Ureter (tissue), 1 donor: ENCODE measurements at places on chromosomes 4 and X.

DNA sequence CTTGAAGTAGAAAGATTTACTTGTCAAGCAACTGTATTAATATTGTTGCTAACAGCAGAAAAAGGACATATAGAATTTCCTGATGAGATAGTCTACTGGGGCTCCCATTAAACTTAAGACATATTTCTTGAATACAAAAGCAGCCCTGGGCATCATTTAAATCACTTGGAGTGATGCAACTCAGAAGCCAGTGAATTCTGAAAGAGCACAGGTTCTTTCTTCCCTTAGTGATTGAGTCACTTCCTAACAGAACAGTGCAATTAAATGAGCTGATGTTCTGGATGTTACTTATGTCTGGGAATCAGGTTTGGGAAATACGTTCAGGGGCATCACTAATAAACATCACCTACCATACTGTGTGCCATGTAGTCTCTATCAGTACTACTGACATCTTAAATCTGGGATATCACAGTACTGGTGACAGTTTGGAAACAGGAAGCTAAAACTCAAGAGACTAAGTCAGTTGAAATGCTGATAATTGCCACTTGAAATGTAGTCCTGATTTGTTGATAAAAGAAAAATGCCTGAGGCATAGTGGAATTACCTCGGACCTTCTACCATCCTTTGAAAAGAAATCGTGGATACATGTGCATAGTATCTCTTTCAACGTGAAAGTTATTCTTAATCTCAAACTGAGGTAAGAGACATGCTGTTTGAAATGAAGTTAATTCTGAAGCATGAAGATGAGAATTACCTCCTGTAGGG is 249.2 kb upstream of the GPRIN3 start:
- no peak for DNase-seq

DNA sequence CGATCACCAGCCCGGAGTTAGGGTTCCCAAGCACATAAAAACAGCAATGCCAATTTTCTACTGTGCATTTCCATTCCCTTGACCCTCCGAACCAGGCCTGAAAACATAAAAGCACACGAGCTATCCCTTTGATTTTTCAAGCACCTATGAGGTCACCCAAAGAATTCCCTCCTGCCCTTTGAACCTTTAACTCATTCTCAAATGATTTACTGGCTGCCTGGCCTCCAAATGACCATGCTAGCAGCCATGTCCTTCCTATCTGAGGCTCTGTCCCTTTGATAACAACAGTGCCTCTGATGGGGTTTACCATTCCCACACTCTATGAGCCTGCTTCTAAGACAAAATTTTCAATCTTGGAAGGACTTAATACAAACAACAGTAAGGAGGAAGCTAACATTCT is 15.2 kb downstream of the SHROOM4 start:
- no peak for DNase-seq

GRCh38 chr4:145295547-145295946 is 115.2 kb upstream of the OTUD4 start:
- DNase-seq: no peak

- DNase-seq: no peak
Observed at GRCh38 chr4:10582059-10582686, 102.4 kb downstream of the CLNK start.

DNA sequence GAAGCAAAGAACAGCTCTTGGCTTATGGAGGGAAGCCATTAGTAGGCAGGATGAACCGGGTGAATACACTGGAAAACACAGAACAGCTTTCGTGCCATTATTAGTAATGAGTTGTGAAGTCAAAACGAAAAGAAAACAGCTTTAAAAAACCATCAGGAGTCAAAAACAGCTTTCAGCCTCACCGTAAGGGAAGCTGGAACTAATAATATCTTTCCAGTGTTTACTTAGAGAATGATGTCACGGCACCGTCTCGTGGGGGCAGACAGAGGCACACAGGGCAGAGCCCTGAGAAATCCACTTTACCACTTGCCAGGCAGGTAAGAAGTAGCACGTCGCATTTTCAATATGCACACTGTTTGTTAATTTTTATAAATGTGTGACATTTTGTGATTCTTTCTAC is 37.9 kb upstream of the HMX1 start:
- no peak for DNase-seq

DNA sequence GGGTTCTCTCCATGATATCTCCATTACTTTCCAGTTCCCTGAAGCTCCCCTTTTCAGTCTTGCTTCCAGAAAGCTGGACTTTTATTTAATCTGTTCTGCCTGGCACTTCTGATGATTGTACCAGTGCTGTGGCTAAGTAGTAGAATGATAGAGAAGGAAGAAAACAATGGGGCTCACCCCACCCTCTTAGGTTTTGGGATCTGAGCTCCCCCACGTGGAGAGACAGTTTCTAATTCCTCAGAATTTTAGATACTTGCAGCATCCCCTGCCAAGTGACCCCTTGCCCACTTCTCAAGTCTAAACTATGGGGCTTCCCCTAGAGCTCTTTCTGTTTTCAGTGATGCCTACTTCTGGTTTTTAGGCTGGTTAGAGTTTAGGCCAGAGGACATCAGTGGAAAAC is 73.9 kb downstream of the GC start:
- no peak for DNase-seq

DNA sequence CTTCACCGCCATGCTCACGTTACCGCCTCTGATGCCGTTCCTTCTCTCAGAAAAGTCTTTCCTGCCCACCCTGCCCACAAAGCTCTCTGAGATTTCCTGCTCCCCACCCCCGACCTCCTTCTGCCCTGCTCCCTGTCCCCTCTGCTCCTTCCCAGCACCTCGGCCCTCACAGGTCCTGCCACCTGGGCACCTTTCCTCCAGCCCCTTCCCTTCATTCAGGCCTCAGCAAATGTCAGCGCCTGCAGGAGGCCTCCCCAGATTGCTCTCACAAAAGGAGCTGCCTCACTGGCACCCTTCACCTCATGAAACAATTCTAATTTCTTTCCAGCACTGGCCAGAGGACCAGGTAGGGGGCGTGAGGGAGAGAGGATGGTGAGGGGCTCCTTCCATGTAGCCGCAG is 33.6 kb upstream of the MXD4 start:
- DNase-seq: peak; percentile 37

- DNase-seq: no peak
Observed at GRCh38 chr4:7978907-7979651, 39.4 kb upstream of the AFAP1 start.

DNA sequence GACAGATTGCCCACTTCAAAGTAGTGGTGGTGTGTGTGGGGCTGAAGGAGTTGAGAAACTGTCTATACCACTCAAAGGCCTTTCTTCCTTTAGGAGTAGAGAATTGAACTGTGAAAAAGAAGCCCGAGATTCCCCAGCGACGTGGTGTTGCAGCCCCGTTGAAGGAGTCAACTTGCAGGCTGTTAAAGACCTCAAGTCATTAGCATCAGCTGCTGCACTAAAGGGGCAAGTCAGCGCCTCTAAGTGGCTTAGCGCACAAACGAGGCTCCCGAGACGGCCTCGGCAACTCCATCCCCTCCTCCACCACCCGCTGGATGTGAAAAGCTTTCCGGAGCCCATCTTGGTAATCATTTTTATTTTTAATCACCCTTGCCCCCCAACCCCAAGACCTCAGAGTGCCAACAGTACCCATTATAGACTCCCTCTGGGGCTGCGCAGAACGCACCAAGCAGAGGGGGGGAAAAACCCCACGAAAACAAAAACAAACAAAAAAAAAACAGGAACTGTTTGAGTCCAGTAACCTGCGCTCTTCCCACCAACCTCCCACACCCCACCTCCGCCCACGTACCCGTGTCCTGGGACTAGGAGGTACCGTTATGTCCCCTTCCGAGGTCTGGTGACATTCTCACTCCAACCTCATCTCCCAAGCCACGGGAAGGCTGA is 913 bp upstream of the PRDM8 start:
- DNase-seq: no peak

DNA sequence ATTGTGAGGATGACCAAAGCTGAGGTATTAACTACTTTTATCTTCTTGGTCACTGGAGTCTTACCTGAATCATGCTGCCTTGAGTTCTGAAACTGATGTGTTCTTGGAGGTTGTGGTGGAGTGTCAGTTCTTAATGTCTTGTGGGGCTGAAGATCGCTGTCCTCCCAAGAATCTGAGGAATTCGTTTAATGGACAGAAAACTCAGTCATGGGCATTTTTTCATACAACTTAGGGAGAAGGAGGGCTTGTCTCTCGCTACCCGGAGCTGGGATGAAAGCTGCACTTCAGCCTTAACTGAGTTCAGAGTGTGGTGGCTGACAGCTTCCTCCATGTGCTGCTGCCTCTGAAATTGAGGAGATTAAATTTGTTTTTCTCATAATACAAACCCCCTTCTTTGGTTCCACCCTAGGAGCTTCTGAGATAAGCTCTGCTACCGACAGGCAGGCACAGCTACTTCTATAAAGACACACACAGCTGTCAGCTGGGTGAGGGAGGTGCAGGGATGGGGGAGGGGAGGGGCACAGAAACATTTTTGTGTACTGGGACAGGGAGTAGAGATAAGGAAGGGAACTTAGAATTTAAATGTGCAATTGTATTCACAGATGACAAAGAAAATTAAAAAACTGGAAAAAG is 30.8 kb downstream of the RBBP7 start:
- no peak for DNase-seq

DNA sequence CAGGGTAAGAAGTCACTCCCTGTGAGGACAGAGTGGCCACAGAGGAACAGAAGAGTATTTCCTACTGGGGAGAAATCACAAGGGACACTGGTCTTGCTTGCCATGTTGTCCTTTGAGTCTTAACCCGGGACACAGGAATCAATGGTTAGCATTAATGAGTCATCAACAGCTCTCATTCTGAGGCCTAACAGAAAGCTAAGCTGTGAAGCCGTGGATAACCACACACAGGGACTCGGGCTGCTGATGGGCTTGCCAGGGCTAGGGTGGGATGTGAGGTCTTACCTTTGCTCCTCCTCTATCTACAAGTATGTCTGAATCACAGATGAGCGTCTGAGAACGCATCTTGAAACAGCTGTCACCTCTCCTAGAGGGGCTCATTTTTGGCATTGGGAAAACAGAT is 22.2 kb downstream of the HELT start:
- no peak for DNase-seq

DNA sequence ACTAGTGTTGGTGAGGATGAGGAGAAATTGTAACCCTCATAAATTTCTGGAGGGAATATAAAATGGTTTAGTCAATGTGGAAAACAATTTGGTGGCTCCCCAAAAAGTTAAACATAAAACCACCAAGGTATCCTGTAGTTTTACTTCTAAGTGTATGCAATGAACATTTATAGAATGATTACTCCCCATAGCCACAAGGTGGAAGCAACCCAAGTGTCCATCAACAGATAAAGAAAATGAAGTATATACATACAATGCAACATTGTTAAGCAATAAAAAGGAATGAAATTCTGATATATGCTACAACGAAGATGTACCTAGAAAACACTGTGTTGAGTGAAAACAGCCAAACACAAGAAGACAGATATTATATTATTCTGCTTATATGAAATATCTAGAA is 569.1 kb upstream of the GRID2 start:
- DNase-seq: no peak

DNA sequence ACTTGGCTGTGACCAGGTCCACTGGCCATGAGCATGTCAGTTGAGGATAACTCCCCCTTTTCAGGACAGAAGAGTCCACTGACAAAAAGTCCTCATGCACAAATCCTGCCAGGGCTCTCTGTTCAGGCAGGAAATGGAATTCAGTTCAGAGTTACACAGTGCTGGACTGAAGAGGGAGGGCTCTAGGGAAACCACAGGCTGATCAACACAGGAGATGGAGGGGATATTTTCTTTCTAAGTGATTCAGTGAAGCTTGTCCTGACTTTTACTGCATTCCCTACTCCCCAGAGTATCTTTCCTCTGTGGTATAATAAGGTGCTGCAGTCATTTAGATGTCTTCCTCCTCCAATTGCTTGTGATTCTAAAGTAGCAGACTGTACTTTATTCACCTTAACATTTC is 335.5 kb upstream of the IGFBP7 start:
- no peak for DNase-seq

DNA sequence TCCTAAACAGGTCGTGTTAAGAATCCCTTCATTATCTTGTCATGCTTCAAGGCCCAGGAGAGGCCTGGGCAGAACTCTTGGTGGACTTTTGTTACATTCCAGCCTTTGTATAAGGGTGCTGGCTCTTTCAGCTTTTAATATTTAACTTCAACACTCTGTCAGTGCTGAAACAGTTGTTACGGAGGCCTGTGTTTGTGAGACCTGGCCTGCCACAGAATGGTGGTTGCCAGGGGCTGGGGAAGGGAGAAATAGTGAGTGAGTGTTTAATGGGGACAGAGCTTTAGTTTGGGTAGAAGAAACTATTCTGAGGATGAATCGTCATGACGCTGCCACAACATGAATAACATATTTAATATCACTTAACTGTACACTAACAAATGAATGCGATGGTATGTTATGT is 1027.6 kb upstream of the PRKX start:
- DNase-seq: no peak

DNA sequence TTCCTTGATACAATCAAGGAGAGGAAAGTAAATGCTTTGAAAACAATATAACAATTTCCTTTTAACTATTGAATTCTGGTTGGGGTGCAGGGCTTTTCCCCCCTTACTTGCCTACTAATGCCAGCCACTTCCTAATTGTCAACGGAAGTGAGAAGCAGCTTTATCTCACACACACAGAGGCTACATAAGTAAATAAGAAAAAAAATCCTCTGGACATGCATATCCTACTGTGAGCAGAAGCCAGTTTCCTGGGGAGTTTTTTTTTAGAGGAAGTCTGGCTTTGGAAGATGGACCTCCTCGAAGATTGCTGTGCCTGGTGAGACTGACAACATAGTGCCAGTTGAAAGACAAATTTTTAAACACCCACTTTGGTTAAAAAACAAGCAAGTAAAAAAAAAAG is 180.6 kb downstream of the OPHN1 start:
- no peak for DNase-seq

DNA sequence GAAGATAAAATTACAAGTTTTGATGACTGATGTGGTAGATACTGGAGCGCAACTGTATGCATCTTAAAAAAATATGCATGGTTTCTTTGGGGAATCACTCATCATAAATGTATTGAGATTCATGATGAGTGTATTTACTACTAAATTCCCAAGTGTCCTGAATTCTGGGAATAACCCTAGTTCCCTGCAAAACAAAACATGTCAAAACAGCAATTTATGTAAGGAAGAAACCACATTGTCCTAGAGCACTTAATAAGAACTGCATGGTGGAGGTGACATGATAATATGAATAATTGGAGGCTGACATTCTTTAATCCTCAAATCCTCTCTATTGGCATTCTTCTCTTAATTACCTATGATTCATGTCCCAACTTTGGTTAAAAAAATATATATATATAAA is 1804.7 kb downstream of the STIM2 start:
- DNase-seq: no peak
